ENCODE measurements at places on chromosomes 12 and 14.
A peak's percentile ranks its signal among the peaks of the same experiment; 100 is the strongest.

- DNase-seq = no peak
Measured at GRCh38 chr12:75756111-75756510, 244.7 kb upstream of the KRR1 start.

DNA sequence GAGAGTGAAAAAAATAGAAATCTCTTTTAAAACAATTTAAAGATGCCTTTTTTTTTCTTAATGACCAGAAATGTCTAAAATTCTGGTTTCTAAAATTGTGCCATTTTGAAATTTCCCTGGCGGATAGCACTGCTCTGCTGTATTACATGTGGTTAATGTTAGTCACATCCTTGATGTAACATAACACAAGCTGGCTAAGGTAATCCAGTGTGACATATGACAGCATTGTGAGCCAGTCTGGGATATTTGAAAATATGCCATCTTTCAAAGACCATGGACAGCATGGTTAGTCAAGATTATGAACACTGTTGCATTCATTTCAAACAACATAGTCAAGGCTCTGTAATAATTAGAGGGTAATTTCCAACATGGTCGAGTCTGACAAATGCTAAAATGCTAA, 133.2 kb downstream of the ALX1 start:
- DNase-seq = no peak

DNA sequence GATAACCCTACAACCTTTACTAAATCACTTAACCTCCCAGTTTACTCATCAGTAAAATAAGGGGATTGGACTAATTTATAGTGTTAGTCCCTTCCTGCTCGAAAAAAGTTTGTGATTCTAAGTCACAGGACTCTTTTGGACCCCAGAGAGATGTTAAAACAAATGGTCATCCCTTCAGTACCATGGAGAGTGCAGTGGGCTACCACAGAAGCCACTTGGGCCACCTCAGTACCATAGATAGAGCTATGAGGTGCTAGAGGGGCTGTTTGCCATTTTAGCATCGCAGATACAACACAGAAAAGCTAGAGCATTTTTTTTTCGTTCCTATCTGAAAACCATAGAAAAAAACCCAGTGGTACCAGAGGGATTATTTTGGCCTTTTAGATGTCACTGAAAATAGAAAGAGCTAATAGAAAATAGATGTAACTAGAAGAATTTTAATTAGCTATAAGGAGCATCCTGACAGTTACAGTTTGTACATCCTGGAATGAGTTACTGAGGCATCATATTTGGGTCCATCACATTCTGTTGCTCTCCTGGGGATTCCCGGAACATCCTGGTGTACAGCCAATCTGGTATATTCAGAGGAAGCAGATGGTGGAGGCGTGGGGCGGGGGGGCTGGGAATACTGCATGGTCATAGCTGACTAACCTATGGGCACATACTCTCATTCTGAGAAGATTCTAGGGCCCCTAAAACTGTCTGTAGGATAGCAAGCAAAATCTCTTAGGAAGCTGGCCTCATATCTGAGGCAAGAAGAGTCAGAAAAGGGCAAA, 2.8 kb downstream of the ZNF219 start:
- DNase-seq = peak; percentile 85

GRCh38 chr14:104148433-104149277, 10.3 kb downstream of the KIF26A start:
- no peak for DNase-seq

Measured in cerebellar cortex (tissue), 1 donor.